ENCODE measurements at places on chromosomes 7 and 10.

- DNase-seq = no peak
These were observed 1.3 kb downstream of the ELN start for GRCh38 chr7:74029089-74029785.

GRCh38 chr10:36608251-36608650 is 517.1 kb upstream of the ANKRD30A start:
- peak; percentile 53 for DNase-seq

- peak; percentile 84 for DNase-seq
These were observed 171.3 kb downstream of the MAGI2 start for GRCh38 chr7:79282070-79282694.

GRCh38 chr7:150717814-150718420 is 1.5 kb downstream of the GIMAP1 start:
- DNase-seq = no peak

- no peak for DNase-seq
These were observed 113.8 kb downstream of the DLG5 start for GRCh38 chr10:77812741-77813140.

DNA sequence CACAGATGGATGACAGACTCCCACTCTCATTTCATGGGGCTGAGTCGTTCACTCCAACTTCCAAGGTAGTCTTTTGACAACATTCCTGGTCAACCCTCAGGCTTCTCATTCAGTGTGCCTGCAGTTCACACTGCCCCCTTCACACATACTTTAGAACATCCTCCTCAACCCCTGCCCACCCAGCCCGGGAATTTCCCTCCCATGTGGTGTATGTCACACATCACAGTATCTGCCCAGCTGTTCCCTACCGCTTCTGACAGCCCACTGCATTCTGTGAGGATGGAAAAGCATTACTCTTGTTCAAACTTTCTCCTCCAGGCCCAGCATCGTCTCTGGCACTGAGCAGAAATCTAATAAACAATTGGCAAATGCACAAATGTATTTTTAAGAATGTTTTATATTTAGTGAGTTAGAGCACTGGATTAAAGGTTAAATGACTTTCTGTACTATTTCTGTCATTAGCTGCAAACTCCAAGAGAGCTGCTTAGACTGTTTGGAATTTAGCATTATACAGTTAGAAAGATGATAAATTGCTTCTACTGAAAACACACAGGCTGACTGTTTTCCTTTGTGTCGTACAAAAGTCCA is 110.4 kb downstream of the SFMBT2 start:
- DNase-seq = no peak

DNA sequence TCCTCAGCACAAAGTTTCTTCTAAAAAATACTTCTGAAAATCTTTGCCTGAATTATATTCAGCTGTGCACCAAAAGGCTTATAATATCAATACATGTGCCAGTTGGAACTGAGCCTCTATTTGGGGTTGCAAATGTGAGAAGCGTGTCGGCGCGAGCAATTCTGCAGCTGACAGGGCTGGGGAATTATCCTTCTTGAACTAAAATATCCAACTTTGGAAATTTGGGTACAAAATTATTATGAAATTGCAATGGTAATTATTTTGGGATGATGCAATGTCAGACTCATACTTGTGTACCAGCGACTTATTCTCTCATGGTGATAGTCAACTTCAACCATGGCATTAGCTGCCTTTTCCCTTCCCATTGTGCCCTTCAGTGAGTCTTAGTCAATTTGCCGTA is 507.0 kb upstream of the KLF6 start:
- no peak for DNase-seq

GRCh38 chr7:128937647-128938543 is at the start of gene IRF5:
TSS of gene IRF5 (plus strand) at chr7:128937927. CDS start at chr7:128942082, 4,155 bp downstream.
- DNase-seq = peak; percentile 18

DNA sequence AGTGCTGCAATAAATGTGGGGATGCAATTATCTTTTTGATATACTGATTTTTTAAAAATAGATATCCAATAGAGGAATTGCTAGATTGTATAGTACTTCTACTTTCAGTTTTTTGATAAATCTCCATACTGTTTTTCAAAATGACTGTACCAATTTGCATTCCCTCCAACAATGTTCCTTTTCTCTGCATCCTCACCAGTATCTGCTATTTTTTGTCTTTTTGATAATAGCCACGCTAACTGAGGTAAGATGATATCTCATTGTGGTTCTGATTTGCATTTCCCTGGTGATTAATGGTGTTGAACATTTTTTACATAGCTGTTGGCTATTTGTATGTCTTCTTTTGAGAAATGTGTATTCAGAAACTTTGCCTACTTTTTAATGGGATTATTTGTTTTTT is 217.7 kb upstream of the MTPN start:
- no peak for DNase-seq

DNA sequence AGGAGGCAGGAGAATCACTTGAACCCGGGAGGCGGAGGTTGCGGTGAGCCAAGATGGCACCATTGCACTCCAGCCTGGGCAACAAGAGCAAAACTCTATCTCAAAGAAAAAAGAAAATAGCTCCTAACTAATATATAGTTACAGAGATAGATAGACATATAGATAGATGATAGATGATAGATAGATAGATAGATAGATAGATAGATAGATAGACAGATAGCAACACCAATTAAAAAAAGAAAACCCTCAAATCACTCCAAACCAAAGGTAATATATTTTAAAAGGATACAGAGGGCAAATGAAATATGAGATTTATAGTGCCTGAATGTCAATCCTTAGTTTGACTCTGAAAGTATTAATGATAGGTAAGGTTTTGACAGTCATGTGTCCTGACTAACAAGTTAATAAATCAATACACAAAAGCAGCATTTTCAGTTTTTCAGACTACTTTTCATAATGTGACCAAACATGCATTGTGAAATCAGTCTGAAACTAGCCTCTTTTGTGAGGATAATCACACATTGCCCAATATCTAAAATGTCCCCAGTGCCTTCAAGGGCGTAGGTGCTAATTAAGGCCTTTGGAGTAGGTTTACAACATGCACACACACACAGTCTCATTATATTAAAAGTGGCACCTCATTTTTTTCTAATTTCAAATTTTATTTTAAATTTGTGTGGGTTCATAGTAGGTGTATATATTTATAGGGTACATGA is 61.2 kb downstream of the BPGM start:
- no peak for DNase-seq

GRCh38 chr10:49365275-49365674 is 30.6 kb downstream of the DRGX start:
- DNase-seq = no peak

DNA sequence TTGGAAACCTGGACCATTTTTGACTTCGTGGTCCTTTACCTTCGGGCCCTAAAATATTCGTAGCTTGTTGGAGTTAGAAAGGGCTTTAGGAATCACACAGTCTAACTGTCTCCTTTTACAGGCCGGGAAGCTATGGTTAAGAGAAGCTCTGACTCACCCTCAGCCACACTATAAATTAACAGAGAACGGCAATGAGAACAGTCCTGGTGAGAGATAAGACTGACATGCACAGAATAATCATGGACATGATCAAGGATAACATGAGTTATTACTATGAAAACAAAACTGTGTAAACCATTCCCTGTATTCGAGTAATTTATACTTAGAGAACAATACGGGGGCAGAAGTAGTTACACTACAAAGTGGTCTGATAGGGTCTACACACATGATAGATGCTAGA is 162.5 kb upstream of the MALRD1 start:
- DNase-seq = no peak

- no peak for DNase-seq
These were observed 4.7 kb upstream of the MUC12 start for GRCh38 chr7:100964630-100965029.

- peak; percentile 88 for DNase-seq
These were observed 39.6 kb downstream of the COL26A1 start for GRCh38 chr7:101402081-101402779.

DNA sequence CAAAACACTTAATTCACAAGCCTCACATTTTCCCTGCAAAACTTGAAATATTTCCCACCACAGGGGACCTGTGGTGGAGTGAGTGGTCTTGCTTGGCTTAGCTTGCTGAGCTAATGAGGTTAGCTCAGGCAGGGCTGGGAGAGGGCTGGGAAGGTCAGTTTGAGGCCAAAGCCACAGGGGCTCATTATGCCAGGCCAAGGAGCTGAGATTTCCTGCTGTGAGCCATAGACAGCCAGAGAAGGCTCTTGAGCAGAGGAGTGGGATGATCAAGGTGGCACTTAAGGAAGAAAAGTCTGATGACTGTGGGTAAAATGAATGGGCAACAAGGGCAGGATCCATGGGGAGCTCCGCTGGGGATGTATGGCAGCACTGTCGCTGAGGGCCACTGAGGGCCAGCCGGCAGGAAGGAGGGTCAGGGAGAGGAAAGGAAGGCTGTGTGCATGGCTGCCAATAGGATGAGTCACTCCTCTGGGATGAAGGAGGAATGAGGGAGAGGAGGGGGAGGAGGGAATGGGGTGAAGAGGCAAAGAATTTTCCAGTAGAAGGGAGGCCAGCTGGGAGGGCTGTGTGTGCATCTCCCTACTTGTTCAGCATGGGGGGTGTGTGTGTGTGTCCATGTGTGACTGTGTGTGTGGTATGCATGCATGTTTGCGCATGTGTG is 18.7 kb upstream of the ZNF488 start:
- DNase-seq = peak; percentile 97

- no peak for DNase-seq
These were observed 52.0 kb downstream of the VCL start for GRCh38 chr10:74049955-74050354.

All from EL (cell line).